ENCODE measurements at places on chromosomes 16 and 17.
A peak's percentile ranks its signal among the peaks of the same experiment; 100 is the strongest.

DNA sequence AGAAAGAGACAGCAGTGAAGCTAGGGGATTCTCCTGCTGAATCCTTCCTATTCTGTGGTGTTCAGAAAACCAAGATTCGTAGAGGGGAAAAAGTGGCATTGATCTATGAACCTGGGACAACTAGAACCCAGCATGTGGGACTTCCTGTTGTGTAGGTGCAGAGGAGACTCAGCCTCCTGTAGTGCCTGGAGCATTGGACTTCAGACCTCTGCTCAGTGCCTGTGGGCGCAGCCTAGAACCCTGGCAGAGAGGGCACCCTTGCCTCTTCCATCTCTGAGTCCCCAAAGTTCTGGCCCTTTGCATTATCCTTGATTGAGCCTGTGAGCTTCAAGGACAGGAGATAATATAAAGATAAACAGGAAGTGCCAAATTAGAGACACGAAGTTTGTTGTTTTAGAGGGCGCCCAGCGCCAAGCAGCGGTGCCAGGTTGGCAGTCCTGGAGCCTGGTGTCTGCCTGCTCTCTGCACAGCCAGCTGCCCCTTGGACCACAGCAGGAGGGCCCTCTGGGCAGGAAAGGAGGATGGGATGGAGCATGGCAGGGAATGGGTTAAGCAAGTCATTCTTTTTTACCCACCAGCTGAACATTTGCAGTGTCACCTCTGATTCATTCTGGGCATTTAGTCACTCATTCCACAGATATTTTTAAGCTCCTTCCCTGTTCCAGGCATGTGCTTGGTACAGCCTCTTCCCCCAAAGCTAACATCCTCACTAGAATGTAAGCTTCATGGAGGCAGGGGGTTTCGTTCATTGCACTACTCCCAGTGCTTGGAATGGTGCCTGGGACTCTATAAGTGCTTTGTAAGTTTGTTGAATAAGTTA is 11.9 kb upstream of the SP6 start:
- no peak for DNase-seq

DNA sequence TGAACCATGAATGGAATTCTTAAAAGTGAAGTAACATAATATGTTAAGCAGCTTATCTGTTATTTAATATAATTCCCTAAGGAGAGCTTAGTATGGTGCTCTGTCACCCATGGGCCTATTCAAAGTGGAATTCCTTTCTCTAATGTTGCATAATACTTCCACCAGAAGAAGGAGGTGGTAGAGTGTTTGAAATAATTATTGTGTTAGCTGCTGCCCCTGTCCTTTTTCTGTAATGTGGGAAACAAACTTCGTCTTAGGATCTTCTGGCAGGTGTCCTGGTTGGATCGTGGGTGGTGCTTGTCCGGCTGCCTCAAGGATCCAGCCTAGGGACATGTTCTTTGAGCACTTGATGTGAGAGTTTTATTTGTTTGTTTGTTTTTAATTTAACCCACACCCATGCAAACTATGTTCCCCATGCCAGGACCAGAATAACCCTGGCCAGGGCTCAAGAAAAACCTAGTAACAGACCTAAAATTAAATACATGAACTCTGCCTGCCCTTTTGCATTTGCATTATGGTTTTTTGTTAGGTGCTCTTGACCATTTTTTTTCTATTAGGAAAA is 46.1 kb downstream of the ZNRF1 start:
- peak; percentile 78 for DNase-seq

DNA sequence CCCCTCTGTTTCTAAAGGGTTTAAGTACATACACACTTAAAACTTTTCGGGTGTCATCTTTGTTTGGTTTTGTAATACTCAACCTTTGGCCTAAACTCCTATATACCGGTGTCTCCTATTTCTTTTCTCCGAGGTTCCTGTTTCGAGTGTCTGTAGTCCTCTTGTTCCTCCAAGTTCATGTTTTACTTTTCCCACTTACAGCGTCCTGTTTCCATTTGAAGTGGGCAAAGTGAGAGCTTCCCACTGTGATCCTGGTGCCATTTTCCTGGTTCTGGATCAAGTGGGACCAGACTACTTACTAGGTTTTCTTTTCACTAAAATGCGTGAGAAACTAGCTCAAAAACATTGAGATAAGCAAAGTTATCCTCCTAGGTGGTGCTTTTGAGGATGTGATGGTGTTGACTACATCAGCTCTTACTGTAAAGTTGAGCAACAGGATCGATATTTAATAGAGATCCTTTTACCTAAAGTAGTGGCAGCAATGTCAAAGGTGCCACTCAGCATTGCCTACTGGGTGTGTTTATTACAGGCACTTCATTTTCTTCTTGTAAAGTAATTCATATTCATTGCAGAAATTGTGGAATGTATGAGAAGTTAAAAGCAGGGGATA is 1.3 kb downstream of the PSMD3 start:
- no peak for DNase-seq

DNA sequence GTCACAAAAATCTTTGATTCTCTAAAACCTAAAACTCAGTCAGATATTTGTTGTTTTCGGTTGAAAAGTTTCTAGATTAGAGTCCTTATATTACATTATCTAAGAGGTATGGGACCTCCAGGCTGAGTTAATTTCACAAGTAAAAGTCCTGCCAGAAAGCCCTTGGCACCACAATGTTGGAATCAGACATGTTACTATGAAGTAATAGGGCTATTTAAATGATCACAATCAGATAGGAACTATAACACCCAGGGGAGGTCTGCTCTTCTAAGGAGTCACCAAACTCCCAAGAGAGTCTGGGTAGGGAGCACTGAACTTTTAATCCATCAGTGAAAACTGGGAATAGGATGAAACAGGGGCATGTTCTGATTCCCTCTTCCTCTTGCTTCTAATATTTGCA is 54.2 kb downstream of the WIPI1 start:
- DNase-seq: no peak

DNA sequence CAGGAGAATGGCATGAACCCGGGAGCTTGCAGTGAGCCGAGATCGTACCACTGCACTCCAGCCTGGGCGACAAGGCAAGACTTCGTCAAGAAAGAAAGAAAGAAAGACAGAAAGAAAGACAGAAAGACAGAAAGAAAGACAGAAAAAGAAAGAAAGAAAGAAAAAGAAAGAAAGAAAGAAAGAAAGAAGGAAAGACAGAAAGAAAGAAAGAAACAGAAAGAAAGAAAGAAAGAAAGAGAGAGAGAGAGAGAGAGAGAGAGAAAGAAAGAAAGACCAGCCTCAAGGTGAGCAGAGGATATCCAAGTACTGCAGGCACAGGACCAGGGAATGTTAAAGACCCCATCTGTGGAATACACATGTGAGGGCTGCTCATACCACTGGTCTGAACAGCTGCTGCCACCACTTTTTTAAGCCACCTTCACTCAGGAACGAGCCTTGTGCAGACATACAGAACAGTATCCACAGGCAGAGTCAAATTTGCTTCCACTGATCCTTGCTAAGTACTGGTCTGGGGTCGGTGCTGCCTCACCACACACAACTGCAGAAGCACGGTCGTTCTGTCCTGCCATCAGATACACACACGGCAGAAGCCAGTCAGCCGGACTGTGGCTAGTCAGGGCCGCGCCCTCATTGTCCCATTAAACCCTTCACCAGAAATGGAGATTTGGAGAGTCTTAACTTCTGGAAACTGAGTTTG is 7.7 kb downstream of the RAB5C start:
- no peak for DNase-seq

DNA sequence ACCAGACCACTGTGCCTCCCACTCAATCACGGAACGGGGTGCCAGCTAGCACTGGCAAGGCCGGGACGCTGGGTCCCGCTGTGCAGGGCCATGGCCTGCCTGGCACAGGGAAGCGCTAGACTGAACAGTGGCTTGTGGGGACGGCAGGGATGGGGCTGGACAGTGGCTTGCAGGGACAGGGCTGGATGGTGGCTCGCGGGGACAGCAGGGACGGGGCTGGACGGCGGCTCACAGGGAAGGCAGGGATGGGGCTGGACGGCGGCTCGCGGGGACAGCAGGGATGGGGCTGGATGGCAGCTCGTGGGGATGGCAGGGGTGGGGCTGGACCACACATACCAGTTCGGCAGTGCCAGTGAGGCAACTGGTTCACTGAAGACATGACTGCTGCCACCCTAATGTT is 32.6 kb downstream of the LMF1 start:
- DNase-seq: no peak

- no peak for DNase-seq
These were observed 322.1 kb downstream of the MAP2K4 start for GRCh38 chr17:12342609-12343435.

DNA sequence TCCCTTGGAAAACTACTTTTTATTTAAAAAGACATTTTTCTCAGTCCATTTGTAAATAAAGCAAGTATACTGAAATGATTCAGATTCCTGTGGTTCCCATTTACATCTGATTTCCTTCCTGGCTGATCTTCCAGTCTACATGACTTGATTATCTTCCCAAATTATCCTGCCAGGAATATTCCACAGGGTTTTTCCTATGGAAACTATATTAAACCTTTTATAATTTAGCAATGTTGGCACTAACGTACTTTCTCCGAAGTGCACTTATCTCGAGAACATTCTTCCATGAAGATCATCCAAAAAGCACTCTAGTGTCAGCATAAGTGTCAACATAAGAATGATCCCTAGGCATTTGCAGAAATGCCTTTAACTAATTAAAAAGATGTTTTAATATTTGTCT is 347.7 kb upstream of the KIF2B start:
- DNase-seq: no peak

DNA sequence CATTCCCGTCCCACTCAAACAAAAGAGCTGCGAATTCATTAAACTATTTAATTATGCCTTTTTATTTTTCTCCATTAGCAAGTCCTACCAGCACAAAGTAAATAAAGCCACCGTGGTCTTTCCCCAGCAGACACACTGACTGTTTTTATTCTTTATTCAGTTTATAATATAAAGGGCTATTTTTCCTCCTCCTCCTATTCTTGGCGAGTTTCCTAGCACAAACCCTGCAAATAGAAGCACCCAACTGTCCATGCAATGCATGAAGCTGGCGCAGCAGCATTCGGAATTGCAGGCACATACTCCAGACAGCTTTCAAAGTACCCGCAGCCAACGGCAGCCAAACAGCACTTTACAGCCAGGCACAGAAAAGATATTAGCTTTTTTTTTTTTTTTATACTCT is 583.4 kb upstream of the PSMD7 start:
- no peak for DNase-seq

GRCh38 chr17:49193513-49194296 is 16.7 kb downstream of the GNGT2 start:
- no peak for DNase-seq

DNA sequence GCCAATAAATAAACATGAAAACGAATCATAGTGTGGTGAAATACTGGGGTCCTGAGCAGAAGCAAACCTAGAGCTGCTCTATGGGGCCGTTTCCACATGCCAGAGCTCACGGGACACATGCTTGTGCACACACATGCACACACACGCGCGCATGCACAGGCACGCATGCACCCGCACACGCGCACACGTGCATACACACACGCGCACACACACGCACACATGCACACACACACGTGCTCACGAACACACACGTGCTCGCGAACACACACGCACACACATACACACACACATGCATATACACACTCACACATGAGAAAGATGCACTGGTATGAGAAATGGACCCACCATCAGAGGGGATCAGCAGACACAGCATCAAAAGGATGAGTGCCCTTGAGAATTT is 52.2 kb upstream of the DNAJA2 start:
- DNase-seq: no peak

DNA sequence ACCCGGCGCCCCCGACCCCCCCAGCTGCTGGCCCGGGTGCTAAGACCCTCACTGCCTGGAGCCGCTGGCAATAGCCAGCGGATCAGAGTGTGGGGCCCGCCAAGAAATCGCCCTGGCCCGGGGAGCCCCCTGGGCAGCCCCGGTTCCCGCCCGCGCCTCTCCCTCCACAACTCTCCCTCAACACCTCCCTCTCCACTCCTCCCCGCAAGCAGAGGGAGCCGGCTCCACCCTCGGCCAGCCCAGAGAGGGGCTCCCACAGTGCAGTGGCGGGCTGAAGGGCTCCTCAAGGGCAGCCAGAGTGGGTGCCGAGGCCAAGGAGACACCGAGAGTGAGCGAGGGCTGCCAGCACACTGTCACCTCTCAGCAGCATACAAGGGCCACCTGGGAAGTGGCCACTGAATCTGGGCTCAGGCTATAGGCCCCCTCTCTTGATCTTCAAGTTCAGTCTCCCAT is 385.5 kb downstream of the SEC14L1 start:
- DNase-seq: peak; percentile 46

GRCh38 chr17:57084361-57084801 is 665 bp upstream of the AKAP1 start:
- no peak for DNase-seq

- DNase-seq: no peak
These were observed 96.9 kb downstream of the SKAP1 start for GRCh38 chr17:48333034-48333530.

GRCh38 chr16:11679941-11680911 is 12.0 kb downstream of the SNN start:
- no peak for DNase-seq

GRCh38 chr17:42484304-42484703 is 25.6 kb downstream of the ATP6V0A1 start:
- no peak for DNase-seq

GRCh38 chr16:73233846-73234424 is 186.0 kb upstream of the ZFHX3 start:
- DNase-seq: no peak

- no peak for DNase-seq
These were observed 32.7 kb downstream of the ZNF750 start for GRCh38 chr17:82807101-82807500.

DNA sequence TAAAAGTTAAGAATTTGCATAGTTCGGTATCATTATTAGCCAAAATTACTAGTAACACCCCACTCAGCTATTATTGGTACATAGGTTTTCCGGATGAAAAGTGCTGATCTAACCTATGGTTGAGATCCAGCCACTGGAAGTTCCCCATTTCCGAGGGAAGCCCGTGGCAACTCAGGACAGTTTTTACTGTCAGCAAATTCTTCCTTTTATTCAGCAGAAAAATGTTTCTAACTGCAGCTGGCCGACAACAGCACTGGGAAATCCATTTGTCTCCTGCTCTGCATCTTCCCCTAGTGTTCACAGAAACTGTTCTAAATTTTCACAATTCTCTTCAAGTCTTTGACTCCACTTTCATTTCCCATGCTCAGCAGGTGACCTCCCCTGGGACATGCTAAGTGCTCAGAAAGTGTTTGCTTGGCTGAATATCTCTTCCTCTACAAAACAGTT is 15.5 kb upstream of the MMD start:
- DNase-seq: no peak

DNA sequence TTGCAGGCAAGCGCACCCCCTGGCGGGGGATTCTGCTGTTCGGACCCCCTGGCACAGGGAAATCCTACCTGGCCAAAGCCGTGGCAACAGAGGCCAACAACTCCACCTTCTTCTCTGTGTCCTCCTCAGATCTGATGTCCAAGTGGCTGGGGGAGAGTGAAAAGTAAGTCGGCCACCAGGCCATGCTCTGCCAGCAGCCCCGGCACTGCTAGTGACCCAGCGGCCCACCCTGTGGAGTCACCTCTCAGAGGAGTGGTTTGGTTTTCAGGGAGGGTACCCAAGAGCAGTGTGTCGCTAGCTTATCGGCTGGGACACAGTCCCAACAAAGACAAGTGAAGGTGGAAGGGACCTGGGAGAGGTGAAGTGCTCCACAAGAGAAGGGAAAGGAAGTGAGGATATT is 8.2 kb downstream of the VPS4A start:
- no peak for DNase-seq
